Cortex of kidney (tissue), 1 donor: ENCODE measurements at places on chromosomes 4 and X.

DNA sequence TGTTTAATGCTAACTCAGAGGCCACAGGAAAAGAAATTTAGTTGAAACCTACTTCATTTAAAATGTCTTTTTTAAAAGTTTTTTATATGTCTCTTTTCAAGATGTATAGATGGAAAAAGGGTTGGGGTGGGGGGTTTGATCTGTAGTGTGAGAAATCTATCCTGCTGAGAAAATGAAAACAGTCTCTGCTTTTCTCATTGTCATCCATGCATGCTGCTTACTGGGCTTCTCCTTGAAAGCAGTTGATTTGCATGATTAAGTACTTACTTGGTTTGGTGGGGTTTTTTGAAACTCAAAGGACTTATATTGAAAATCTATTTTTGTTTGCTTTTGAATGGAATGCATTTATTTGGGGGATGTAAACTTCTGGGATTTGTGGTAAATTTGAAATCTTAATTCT, 313.6 kb upstream of the DKK2 start:
- no peak for DNase-seq

DNA sequence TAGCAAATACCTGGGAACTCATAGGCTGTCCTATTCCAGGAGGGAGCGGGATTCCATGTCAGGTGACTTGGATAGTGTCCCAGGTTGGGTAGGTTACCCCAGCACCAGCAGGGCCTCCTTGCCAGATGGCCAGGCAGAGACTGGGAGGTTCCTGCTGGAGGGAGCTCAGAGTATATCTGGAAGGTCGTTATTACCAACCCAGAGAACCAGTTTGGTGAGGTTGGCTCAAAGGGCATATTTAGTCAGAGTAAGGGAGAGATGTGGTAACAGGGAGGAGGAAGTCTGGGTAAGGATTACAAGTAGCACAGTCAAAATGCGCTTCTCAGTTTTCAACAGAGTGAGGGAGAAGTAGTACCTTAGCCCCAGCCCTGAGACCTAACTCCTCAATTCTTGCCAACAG, 53.3 kb upstream of the LNX1 start:
- no peak for DNase-seq

GRCh38 chr4:2371765-2372487, 46.5 kb downstream of the ZFYVE28 start:
- DNase-seq: no peak

- no peak for DNase-seq
These were observed 23.0 kb upstream of the HS3ST1 start for GRCh38 chr4:11451716-11452115.

- DNase-seq: no peak
These were observed 88.3 kb downstream of the ZNF718 start for GRCh38 chr4:212438-213188.

DNA sequence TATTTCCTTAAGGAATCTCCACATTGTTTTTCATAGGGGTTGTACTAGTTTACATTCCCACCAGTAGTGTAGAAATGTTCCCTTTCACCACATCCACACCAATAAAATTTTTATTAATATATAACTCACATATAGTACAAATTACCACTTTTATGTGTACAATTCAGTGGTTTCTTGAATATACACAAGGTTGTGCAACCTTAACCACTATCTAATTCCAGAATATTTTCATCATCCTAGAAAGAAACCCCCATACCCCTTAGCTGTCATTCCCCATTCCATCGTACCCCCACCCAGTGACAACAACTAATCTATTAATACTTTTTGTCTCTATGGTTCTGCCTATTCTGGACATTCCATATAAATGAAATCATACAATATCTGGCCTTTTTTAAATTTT, 108.3 kb upstream of the USP9X start:
- no peak for DNase-seq

- DNase-seq: no peak
These were observed 31.0 kb upstream of the FGF5 start for GRCh38 chr4:80235451-80235850.

- no peak for DNase-seq
These were observed 76.0 kb downstream of the FAT4 start for GRCh38 chr4:125390727-125391126.

DNA sequence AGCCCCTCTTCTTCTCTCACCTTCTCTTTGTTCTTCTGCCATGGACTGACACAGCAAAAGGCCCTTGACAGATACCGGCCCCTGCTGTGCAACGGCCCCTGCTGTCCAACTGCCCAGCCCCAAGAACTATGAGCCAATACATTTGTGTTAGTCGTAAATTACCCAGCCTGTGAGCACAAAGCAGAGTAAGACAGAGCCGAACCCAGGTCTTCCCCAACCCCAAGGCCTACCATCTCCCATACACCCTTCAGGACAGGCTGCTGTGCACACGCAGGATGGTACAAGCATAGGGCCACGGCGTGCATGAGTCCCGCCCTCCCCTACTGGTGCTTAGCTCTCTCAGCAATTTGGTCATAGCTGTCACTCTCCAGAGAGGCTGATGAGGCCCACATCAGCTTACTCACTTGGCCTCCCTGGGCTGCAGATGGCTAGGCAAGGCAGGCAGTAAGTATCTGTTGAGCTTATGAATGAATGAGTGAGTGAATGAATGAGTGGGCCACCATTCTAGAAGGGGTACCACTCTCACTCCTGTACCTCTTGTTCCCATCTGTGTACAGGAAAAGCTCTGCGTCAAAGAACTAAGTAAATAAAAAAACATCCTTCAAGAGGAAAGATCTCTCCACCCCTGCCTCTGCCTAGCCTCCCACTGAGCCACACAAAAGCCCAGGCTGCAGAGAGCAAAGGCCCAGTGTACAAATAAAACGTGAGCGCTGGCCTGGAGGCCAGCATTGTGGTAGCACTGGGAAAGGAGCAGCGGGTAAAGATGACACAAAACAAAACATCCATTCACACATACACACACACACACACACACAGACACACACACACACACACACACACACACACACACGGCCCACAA, 13.9 kb downstream of the WDR1 start:
- DNase-seq: no peak

DNA sequence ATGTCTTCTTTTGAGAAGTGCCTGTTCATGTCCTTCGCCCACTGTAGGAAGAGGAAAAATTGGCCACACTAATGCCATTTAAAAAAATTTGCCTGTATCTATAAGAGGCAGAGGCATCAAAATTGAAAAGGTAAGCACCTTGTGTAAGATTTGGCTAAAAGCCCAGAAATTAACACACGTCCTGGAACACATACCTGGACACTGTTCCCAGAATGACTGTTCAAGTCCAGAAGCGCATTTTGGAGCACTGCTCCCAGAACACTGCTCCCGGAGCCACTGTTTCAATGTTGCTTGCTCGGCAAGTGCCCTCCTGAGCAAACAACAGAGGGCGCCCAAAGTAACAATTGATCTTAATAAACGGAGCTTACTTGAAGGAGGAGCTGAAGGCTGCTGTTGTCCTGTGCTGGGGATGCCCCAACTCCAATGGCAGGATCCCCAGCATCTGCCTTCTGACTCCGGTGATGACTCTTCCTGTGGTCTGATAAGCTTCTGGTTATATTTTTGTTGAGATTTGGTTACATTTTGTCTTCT, 1958.6 kb downstream of the C4orf33 start:
- no peak for DNase-seq

- no peak for DNase-seq
These were observed 29.9 kb downstream of the TBC1D19 start for GRCh38 chr4:26613735-26614134.

DNA sequence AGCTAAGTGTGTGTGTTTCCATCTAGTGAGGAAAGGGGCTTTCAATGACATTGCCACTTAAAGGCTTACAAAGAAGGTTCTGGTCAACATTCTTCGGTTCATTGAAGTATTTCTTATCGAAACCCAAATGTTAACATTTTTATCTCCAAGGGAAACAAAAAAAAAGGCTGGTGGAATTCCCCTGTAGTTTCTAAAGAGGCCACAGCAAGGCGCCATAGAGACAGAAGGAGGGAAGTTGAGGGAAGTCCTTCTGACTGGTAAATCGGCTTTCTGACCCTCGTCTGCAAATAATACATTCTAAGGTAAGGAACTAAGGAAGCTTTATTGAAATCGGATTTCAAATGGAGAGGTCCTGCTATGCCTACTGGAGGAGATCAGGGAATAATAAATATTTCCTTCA, 1.7 kb upstream of the ZFP42 start:
- DNase-seq: no peak

- no peak for DNase-seq
These were observed 1.8 kb downstream of the SEPTIN6 start for GRCh38 chrX:119690921-119691716.

DNA sequence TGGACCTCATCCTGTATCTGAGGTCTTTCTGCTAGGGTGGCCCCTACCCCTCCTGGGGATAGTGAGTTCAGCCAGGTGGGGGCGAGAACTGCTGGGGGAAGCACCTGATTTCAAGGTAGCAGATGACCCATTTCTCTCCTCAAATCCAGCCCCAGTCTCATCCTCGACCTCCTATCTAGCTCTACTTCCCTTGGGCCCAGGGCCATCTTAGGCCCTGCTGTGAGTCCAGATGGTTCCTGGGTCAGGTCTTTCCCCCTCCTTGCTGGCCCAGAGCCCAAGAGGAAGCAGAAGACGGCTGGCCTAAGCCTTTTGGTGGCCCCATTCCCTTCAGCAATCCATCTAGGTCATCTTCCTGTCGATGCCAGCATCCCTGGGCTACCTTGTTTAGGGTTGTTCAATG, 3.3 kb downstream of the CDK16 start:
- DNase-seq: no peak

DNA sequence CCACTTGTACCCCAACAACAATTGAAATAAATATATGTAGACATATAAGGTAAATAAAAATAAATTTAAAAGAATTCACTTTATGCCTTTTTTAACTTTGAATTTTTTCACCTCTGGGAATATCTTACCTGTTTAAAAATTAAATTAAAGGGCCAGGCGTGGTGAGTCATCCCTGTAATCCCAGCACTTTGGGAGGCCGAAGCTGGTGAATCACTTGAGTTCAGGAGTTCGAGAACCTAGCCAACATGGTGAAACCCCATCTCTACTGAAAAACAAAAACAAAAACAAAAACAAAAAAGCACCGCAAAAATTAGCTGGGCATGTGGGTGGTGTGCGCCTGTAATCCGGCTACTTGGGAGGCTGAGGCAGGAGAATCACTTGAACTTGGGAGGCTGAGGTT, 164.8 kb downstream of the AASDH start:
- DNase-seq: no peak

DNA sequence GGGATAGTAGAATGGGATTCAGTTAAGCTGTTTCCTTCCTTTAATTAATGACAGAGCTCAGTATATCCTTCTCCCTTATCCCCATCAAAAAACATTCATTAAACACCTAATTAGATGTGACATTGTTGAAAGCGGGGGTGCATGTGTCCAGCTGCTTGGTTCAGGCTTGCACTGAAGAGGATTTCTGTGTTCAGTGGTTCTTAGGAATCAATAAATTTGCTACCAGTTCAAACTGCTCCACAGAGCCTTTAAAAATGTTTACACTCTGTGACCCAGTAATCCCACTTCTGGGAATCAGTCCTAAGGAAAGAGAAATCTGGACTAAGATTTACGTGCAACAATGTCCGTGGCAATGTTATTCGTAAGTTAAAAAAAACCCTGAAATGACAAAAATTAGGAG, 7.2 kb upstream of the TMEM255A start:
- no peak for DNase-seq

GRCh38 chr4:72953571-72953970, 115.9 kb downstream of the COX18 start:
- DNase-seq: no peak
